Activated CD8-positive, alpha-beta memory T cell treated with anti-CD3 and anti-CD28 coated beads for 1 hour (primary cell): ENCODE measurements at places on chromosomes 5 and 9.

DNA sequence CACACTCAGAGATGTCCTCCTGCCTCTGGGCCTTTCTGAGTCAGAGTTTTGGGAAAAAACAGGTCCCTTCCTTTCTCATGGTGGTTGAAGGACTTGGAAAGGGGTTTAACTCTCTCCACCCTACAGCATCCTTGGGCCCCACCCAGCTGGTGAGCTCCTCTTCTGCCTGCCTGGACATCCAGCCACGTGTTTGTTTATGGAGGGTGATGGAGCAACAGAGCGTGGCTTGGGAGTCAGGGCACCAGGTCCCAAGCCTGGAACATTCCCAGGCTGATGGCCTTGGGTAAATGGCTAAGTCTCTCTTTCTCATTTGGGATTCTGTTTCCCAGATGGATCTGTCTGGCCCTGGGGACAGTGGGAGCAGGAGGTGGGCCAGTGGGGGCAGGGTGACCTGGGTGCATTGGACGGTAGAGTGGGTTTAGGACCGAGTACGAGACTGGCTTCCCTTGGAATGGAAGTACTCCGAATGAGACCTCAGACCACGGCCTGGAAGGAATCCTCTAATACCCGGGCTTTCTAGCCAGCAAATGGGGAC lies 141.1 kb upstream of the IRX2 start:
- no peak for DNase-seq

DNA sequence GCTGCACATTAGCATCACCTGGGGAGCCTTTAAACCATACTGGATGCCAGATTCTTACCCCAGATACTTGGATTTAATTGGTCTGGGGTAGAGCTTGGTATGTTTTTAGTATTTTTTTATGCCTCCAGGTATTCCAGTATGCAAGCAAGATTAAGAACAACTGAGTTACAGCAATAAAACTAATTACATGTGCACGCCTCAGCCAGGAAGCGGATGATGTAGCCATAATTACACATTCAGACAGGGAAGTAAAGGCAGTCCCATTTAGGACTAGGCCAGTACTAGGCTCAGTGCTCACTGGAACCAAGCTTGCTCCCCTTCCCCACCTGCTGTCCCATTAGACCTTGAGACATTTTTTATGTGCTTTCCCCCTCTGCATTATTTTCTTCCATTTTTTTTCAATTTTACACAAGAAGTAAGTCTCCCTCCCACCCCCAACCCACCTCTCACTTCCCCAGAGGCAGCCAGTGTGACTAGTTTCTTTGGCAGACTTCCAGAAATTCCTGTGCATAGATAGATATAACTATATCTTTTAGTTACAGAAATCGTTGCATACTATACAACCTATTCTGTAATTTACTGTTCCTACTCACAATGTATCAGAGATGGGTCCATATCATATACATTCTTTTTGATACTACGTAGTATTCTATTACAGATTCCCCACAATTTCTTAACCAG lies 7.1 kb upstream of the GNAQ start:
- no peak for DNase-seq

- DNase-seq, result no peak
Observed at GRCh38 chr9:21679432-21679831, 123.0 kb upstream of the MTAP start.

DNA sequence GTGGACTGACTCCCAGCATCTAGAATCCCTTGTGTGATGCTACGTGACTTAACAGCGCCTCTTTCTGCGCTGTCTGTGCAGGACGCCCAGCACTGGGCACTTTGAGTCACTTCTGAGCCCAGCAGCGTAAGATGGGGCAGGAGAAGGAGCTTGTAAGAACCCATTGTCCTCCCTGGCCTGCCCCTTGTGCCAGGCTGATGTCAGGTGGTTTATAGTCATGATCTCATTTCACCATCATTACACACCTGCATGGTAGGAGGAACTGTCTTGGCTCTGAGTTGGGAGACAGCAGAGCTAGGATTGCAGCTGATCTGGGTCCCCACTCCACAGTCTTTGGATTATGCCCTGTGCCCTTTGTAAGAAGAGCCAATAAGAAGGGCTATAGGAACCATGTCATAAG lies 12.2 kb downstream of the ERGIC1 start:
- no peak for DNase-seq

DNA sequence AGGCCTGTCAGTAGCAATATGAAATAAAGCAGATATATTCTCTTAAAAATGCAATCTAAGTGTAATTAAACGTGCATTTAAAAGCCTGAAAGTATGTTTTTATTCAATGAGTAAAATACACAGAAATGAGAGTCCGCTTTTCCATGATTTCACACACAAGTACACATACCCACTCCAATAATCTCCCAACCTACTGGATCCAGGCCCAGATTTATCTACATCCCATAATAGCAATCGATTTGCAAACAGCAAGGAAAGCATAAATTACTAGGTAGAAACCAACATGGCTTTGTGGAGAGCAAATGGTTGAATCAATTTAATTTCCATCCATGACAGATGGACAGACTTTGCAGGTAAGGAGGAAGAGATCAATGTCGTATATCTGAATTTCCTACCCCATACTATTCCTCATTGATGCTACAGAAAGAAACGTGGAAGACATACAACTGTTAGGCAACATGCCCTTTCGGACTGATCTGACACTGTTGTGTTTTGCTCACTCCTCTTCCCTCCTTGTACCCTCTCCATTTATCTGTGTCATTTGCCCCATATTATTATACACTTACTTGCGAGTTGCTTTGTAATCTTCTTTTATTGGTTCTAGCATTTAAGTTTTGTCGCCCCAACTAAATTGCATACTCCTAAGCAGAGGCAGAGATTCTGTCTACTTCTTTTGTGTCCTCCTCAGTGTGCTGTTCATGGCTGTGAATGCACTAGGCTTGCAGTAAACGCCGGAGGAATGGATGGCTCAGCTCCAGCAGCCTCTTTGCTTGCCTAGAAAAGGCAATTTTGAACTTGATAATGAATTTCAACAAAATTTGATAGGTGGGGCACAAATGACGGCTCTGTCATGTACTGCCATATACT lies 133.6 kb downstream of the NFIB start:
- DNase-seq, result no peak

GRCh38 chr9:113996531-113997001 lies 81.5 kb downstream of the AMBP start:
- DNase-seq, result no peak

DNA sequence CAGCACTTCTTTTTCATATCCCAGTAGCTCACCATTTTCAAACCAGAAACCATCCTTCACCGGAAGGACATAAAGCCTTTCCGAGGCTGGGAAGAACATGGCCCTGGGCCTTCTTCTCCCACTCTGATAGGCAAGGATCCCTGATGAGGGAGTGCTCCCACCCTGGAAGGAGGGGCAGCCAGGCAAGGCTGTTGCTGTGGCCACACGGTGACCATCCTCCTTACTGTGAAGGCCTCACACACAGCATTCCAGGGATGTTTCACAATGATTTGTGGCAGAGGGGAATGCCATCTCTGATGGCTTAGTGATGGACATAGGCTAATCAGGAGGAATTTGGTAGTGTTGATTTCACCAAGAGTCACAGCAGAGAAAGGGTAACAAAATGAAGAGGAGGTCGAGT lies 130.7 kb downstream of the ADAMTS12 start:
- DNase-seq, result no peak

- DNase-seq, result no peak
Observed at GRCh38 chr5:43231977-43232376, 40.0 kb downstream of the NIM1K start.

GRCh38 chr5:35171078-35171477 lies 59.2 kb downstream of the PRLR start:
- DNase-seq, result no peak

DNA sequence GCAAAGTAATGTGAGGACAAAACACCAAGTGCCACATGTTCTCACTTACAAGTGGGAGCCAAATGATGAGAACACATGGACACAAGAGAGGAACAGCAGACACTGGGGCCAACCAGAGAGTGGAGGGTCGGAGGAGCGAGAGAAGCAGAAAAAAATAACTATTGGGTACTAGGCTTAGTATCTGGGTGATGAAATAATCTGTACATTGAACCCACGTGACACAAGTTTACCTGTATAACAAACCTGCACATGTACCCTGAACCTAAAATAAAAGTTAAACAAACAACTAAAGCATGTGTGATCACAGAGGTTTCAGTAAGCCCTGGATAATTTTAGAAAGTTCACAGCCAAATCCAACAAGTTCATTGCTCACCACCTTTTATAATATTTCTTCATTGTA lies 160.1 kb downstream of the TENT4A start:
- DNase-seq, result no peak

DNA sequence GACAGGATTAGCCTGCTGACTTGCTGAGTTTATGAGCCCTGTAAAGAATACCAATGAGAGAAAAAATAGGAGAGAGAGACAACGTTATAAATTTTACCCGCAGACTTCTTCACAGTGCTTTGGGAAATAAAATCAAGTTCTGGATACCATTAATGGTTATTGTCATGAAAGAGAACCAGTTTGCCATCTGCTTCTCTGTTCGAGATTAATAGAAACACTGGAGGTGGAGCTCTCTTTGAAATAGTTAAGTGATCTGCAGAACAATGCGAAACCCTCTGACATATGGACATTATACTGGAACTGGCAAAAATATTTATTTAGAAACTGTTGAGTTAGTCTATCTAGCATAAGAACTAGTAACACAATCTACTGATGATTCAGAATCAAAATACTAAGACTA lies 500.7 kb downstream of the CDH12 start:
- DNase-seq, result no peak

DNA sequence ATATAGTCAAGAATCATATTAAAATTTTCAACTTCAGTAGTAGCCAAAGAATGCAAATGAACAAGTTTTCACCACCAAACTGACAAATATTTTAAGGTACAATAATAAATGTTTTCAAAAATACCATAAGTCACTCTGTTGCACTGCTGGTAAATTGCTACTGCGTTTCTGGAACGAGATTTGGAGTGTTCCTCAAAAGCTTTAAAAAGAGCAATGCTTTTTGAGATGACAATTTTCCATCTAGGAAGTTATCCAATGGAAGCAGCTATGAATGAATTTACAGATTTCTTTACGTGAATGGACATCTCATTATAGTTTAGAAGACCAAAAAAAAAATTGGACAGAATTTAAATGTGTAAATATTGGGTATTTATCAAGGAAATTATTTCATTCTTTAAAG lies 173.2 kb upstream of the OR13F1 start:
- DNase-seq, result no peak

DNA sequence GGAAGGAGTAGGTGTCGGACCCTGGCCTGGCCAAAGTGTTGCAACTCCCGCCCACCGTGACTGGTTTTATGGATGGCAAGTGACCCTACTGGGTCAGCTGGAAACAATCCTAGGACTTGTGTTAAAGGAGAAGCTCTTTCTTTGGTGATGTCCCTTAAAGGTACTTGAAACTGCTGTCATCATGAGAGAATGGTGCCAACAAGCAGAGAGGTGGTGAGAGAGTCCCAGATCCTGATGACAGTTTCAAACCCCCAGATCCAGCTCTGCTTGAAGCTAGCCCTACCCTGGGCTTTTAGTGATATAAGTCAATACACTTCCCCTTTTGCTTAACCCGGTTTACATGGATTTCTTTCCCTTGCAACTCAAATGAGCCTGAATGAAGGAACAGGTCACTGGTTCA lies 72.5 kb upstream of the UBTD2 start:
- no peak for DNase-seq

- DNase-seq, result no peak
Observed at GRCh38 chr5:17763301-17763700, 129.0 kb downstream of the TAF11L14 start.

GRCh38 chr9:109072821-109073435 lies 46.8 kb downstream of the TMEM245 start:
- DNase-seq, result no peak

DNA sequence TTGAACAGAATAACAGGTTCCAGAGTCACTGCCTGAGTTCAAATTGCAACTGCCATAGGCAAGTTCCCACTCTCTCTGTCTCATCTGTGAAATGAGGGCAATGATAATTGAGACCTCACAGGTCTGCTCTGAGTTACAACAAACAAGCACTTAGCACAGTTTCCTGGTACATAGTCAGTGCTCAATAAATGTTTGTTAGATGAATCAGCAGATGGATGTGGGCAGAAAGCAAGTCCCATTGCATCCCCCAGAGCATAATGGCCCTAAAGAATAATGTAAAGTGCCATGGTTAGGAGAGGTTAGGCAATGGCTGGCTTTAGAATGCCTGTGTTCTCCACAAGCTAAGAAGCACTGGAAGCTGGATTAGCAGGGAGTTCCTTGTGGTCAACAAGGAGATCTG lies 136.5 kb upstream of the LARP1 start:
- no peak for DNase-seq

DNA sequence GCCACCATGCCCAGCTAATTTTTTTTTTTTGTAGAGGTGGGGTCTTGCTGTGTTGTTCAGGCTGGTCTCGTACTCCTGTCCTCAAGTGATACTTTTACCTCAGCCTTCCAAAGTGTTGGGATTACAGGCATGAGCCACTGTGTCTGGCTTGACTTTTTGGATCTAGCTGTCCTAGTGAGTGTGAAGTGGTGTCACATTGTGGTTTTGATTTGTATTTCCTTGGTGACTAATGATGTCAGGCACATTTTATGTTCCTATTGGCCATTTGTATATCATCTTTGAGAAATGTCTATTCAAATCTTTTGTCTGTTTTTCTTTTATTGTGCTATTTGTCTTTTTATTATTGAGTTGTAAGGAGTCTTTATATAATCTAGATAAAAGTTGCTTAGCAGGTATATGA lies 53.5 kb upstream of the MCCC2 start:
- DNase-seq, result no peak

DNA sequence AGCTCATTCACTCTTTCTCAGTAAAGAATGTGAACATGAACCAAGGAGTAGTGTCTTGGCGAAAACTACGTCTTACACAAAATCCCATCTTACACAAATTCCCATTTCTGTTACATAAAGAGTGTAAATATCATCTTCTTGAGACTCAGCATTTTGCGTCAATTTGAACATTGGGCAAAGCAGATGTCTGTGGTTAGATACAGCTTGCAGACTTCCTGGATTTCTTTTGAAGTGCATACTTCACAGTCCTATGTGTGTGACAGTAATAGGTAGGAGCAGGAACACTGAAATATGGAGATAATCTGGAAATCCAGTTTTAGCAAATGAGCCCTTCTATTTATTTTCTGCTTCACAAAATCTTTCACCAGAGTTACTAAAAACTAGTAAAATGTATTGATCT lies 58.8 kb downstream of the C6 start:
- DNase-seq, result no peak

- DNase-seq, result no peak
Observed at GRCh38 chr5:112586596-112587062, 151.1 kb upstream of the APC start.

GRCh38 chr9:93105620-93106019 lies 9.6 kb downstream of the CARD19 start:
- no peak for DNase-seq

DNA sequence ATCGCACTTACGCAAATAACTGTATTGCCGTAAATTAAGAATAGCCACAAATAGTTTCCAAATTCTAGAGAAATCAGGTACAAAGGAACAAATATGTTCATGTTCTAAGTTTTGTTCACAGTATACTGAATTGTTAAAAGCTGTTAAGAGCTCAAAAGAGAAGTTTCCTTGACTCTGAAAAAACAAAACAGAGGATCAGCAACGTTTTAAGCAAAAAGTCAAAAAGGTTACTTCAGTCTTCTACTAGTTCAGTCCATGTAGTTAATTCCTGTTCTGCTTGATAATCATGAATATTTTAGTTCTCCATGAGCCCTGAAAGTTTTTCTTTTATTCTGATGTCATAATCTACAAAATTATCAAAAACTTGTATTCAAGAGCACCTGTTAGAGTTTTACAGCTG lies 128.6 kb upstream of the MAST4 start:
- DNase-seq, result no peak

GRCh38 chr9:93031629-93032430 lies 26.7 kb upstream of the SUSD3 start:
- DNase-seq, result no peak

GRCh38 chr5:139861021-139861888 lies 65.6 kb downstream of the PSD2 start:
- no peak for DNase-seq
